ENCODE measurements at places on chromosomes 11 and 22.

DNA sequence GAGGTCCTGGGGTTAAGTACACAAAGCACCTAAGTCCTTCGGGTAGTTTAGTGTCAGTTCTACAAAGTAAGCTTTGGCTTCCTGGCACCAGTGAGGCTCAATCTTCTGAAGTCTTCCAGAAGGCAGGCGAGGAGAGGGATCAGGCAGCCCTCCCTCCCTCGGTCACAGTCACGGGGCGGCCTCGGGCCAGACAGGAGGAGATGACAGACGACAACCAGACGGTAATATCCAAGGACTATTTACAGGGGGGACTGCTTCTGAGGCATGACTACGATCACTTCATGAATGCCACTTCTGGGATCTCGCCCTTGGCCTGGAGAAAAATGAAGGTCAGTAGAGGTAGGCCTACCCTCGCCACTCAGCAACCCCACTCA is 383 bp upstream of the TMEM223 start:
- DNase-seq = no peak

GRCh38 chr11:18071098-18071705 is 25.1 kb upstream of the TPH1 start:
- no peak for DNase-seq

GRCh38 chr11:1752907-1753228 is 2.5 kb upstream of the IFITM10 start:
- DNase-seq = no peak

DNA sequence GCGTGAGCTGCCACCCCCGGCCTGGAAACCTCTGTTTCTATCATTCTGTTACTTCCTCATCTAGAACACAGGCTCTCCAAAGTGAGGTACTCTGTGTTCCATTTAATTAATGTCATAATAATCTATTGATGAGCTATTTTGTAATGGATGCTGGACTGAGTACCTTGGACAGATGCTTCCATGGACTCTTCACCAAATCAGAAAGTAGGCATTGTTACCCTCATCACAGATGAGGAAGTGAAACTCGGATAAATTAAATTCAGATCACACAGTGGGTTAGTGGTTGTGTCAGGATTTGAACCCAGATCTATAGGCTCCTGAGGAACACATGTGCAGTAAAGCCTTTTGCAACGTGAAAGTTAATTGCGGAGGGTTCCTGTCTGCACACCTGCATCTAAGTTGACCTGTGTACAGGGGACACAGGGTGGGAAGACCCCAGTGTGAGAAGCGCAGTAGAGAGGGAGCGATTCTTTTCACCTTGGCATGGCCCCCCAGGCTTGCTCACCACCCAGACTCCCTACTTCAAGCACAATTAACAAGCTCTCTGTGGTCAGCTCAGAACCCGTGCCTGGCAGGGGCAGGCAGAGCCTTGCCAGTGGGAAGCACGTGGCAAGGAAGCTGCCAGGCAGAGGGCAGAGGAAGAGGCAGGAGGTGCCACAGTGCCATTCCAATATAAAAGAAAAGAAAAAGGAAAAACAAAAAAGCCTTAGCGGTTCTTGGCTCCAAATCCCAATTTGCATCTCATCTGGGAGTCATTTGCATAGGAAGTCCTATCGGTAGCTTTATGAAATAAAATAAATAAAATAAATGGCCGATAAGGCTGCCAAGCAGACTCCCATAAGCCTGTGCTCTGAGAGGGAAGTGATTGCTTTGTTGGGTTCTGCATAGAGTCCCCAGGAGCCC is 239.3 kb downstream of the GRIK4 start:
- DNase-seq = no peak

DNA sequence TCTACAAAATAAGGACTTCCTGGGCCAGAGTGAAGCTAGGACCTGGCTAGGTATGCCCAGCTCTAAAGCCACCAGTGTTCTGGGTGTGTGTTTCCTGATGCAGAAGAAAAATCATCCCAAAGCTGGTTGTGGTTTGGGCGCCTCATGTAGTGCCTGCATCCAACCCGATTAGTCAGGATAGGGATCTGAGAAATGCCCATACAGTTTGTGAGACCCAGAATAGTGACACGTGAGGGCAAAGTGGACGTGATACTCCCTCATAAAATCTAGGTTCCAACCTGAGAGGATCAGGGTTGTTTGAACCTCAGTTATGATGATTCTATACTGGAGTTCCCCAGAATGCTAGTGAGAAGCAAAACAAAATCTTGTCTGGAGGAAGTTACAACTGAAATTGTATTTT is 238.4 kb downstream of the TBC1D22A start:
- DNase-seq = peak; percentile 76

DNA sequence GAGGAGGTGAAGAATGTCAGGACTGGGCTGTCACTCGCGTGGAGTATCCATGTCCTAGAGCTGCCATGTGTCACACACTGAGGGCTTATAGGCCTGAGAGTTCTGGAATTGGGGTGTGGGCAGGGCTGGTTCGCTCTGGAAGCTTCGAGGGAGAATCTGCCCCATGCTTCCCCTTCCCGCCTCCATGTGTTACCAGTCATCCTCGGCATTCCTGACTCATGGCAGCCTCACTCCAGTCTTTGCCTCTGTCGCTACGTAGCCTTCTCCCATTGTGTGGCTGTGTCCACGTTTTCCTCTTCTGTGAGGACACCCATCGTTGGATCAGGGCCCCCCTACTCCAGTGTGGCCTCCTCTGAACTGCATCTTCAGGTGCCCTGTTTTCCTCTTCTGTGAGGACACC is 301.2 kb downstream of the TBC1D22A start:
- no peak for DNase-seq

- DNase-seq = no peak
Observed at GRCh38 chr22:38786631-38787030, 7.3 kb downstream of the DNAL4 start.

DNA sequence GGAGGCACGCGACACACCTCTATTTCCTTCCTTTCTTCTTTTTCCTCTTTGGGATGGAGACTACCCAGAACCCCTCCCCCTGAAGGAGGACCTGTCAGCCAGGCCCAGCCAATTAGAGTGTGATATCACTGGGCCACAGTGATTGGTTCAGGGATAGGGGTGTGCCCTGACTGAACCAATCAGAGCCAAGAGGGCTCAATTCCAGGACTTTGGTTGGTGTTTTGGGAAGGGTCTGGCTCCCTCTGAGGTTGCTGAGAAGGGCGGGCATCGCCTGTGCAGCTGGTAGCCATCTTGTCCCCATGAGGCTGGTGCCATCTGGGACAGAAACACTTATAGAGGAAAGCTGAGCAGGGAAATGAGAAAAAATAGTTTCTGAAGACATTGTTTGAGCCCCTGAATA is 71.4 kb downstream of the CHST1 start:
- no peak for DNase-seq

DNA sequence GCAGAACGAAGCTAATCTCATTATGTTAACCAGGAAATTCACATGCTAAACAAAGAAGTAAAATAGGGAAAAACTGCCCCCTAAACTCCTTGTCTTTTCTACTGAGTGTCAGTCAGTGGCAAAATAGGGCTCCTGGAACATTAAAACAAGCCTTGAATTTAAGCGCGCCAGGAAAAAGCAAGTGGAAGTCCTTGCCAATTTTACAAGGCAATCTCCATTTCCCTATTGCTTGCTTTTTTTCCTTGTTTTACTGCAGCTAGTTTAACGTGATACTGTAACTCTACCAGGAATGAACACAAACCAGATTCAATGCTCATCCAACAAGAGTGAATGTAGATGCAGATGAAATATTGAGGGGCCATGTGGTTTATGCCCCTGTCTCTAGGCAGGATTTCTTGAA is 28.1 kb upstream of the KIRREL3 start:
- no peak for DNase-seq

GRCh38 chr22:41538583-41538982 is 5.7 kb downstream of the POLR3H start:
- no peak for DNase-seq

DNA sequence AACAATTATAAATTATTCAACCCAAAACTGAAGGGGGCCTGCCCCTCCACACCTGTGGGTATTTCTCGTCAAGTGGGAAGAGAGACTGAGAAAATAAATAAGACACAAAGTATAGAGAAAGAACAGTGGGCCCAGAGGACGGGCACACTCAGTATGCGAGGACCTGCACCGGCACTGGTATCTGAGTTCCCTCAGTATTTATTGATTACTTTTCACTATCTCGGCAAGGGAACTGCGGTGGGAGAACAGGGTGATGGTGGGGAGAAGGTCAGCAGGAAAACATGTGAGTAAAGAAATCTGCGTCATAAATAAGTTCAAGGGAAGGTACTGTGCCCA is 3.2 kb downstream of the C11orf54 start:
- no peak for DNase-seq

GRCh38 chr11:36454551-36454940 is 55.5 kb downstream of the TRAF6 start:
- DNase-seq = no peak

DNA sequence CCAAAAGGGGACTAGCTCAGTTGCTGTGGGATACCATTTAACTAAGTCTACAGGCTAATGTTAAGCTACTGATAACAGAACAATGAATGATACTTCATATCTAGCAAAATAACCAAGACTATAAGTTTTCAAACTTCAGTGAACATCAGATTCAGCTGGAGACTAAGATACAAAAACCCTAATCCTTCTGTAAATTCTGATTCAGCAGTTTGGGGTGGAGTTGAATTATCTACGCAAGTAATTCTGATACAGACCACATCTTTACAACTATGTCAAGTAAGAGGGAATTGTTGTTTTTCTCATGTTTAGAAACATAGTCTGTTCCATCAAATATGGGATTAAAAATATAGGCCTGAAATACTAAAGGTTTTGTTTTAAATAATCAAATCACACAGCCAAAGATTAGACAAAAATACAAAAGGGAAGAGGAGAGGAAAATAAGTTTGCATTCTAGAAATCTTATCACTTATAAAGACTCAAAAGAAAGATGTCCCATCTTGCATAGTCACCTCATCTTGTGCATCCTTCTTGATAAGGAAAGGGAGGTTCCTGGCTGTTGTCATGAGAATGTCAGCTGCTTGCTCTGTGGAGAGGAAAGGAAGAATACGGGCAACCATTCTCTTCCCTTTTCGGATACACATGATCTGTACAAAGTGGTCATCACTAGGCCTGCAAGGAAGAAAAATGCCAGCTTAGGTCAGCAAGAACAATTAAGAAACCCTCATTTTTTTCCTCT is 21.4 kb downstream of the PATL1 start:
- DNase-seq = no peak

DNA sequence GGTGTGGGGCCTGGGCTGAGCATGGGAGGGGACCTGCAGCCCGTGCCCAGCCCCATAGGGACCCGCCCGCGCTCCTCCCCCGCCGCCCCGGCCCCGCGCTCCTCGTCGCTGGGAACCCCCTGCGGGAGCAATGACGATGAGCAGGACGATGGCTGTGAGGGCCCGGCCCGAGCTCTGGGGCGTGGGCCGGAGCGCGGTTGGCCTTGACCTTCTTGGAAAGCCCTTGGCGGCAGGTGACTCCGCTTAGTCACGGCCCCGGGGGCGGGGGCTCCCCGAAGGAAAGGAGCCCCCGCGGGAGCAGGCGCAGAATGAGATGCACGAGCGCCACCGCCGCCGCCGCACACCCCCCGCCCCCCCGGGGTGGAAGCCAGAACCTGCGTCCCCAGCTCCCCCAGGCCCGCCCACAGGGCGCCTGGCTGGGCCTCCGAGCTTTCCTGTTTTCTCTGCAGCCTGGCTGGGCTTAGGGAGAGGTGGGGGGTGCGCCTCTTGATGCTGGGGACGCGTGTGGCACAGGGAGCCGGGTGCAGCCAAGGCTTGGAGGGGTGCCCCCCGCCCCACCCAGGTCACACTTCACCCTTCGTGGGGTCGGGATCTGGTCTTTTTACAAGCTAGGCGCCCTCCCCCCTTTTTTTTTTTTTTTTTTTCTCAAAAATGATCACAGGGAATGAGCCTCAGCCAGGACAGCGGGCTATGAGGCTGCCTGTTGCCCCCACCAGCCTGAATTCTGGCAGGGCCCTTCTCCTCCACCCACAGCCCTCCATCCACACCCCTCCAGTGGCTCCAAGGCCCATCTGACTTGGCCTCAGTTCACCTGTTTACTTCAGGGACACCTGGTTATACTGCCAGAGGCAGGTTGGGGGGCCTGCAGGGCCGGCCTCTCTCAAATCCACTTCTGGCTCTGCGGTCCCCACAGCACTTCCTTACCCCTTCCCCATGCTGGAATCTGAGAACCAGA is 17.9 kb downstream of the CRELD2 start:
- peak; percentile 92 for DNase-seq

DNA sequence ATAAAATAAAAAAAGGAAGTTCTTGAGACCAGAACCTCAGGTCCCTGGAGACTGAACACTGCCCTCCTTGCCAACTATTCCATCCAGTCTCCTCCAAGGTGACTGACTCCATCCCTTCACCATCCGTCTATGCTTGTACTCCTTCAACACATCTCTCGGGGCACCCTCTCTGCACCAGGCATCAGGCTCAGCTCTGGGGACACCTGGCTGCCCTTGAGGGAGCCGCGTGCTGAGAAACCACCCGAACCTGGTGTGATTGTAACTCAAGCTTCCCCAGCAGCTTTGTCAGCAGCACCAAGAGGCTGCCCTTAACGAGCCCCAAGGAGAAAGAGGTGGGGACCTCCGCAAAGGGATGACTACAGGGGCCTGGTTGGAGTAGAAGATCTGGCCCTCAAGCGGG is 1.7 kb downstream of the PTPN5 start:
- no peak for DNase-seq

- DNase-seq = no peak
Observed at GRCh38 chr11:6719576-6719975, 36.4 kb upstream of the MRPL17 start.

- no peak for DNase-seq
Observed at GRCh38 chr11:68398995-68399851, 61.3 kb upstream of the PPP6R3 start.

- DNase-seq = no peak
Observed at GRCh38 chr22:46983046-46983445, 220.6 kb downstream of the TBC1D22A start.

DNA sequence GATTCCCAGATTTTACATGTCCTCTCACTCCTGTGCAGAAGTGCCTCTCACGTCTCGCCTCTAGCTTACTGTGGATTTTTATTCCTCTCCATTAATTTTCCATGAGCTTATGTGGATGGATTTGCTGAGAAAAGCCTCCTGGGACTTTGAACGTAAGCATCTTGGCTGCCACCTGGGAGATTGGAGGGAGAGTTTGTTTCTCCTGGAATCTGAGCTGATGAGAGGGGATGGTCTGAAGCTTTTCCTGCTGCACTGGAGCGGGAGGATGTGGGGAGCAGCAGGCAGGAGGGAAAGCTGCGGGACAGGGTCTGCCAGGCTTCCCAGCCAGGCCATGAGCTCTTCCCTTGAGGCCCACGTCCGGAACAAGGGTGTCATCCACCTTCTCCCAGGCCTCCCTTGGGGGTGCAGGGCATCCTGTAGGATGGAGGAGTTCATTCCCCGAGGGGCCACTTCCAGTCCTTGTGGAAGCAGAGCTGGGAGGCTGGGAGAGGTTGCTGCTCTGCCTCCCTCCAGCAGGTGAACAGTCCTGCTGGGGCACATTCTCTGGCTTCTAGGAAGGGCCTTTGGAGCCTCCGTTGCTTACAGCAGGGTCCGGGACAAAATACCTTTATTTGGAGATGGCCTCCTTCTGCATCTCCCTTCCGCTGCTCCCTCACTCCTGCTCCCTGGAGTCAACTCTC is 3.6 kb upstream of the SHANK2 start:
- no peak for DNase-seq

- DNase-seq = peak; percentile 46
Observed at GRCh38 chr22:31286360-31287255, 5.7 kb downstream of the PIK3IP1 start.

- no peak for DNase-seq
Observed at GRCh38 chr11:36059660-36060059, 115.8 kb downstream of the LDLRAD3 start.

GRCh38 chr11:59187587-59187986 is 15.7 kb downstream of the DTX4 start:
- DNase-seq = no peak

Measured in GM13977 (cell line).